ENCODE measurements at places on chromosomes 7 and 10.

GRCh38 chr7:39811161-39811614, 138.9 kb upstream of the CDK13 start:
- DNase-seq, result no peak

GRCh38 chr7:44757739-44758138, 9.1 kb downstream of the ZMIZ2 start:
- no peak for DNase-seq

GRCh38 chr10:90871279-90871765, 452 bp upstream of the RPP30 start:
- peak; percentile 35 for DNase-seq

DNA sequence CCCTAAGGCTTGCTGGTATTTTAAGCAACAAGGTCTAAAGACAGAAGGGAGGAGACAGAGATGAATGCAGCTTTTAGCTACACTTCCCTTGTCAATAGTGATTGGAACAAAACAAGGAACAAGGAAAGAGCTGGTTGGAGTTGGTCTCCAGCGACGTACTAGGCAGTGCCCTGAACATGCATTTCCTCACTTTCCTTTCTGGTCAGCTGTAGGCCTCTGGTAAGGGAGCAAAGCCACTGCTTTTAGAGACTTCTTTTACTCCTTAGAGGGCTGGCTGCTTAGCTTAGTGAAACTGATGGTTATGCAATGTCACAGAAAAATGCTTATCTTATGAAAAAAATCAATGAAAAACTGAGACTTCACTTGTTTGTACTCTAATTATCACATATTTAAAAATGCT, 75.5 kb upstream of the TRIL start:
- DNase-seq, result no peak

GRCh38 chr10:14727924-14728323, 46.8 kb downstream of the FAM107B start:
- no peak for DNase-seq

DNA sequence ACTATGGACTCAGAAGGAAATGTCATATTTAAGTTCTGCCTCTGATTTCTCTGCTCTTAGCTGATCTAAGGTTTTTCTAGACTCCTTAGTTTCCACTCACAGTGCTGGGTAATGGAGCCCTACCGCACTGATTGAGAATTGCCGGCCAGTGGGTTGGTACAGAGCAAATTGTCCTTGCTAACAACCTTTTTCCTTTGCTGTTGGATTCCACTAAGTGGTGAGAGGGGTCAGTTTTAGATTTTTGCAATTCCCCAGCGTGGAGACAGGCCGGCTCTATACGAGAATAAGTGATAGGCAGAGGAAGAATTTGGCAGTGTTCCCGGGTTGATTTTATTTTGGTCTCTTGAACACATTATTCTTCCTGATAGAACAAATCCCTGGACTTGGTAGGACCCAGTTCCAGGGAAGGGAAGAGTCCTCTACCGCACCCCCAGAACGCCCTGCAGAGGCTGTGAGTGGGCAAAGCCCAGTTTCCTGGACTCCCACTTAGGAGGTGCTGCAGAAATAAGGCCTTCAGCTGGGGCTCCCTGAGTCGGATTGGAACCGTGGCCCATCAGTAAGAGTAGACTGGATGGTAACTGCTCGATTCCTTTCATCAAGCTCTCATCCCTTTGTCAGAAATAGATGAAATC, 3.0 kb upstream of the NRP1 start:
- no peak for DNase-seq

GRCh38 chr7:73983437-73984164, 44.4 kb upstream of the ELN start:
- no peak for DNase-seq

DNA sequence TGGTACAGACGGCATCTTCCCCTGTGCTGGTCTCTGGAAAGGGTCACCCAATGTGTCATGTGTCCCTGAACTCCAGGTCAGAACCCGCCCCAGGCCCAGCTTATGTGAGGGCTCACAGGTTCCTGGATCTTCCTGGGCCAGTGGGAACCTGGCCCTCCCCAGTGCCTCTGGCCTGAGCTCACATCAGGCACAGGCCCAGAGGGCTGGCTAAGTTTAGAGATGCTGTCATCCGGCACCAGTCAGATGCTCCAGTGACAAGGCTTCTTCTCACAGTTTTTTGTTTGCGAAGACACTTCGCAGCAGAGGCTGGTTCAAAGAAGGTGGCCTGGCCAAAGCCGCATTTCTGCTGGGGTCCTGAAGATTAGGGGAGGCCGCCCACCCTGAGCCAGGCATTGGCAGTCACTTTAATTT, 11.8 kb downstream of the CAMK2B start:
- no peak for DNase-seq

DNA sequence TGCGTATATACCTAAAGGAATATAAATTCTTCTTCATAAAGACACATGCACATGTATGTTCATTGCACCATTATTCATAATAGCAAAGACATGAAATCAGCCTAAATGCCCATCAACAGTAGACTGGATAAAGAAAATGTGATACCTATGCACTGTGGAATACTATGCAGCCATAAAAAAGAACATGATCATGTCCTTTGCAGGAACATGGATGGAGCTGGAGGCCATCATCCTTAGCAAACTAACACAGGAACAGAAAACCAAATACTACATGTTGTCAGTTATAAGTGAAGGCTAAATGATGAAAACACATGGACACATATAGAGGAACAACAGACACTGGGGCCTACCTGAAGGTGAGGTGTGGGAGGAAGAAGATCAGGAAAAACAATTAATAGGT, 48.7 kb downstream of the GPR37 start:
- DNase-seq, result no peak

GRCh38 chr7:8134089-8134733, 127.8 kb downstream of the ICA1 start:
- DNase-seq, result peak; percentile 52

- no peak for DNase-seq
These were observed 199.0 kb downstream of the PTEN start for GRCh38 chr10:88062385-88062784.

DNA sequence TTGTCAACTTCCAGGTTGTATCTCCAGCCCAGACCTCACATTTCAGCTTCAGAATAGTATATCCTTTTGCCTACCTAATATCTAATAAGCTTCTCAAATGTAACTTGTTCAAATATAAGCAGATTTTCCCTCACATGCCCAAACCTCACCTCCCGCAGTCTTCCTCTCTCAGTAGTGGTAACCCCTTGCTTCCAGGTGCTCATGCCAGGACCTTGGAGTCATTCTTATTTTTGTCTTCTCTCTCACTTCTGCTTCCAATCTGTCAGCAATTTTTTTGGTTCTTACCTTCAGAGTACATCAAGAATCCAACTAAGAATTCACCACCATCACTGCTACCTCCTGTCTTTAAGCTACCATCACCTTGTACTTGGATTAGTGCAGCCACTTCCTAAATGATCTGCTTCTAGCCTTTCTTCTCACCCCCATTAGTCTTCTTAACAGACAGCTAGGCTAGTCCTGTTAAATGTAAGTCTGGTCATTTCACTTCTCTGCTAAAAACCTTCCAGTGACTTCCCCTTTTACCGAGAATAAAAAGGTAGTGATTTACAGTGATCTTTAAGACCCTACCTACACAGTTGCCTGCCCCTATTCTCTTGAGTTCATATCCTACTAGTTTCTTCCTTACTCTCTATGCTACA, 14.0 kb downstream of the ANKIB1 start:
- no peak for DNase-seq

DNA sequence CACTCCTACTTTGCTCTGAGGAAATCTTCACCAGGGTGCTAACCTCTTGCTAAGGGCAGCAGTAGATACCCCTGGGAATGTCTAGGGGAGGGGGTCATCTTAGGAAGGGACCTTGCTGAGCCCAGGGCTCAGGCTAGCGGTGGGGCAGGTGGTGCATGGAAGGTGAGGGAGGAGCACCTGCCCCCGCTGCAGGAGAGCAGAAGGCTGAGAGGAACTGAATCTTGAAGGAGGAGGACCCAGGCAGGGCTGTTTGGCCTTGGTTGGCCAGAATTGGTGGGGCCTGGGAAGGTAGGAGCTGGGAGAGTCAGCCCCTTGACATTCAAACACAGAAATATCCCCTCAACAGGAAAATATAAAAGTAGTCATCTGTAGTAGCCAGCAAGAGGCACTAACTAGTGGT, 7.0 kb downstream of the CALHM3 start:
- DNase-seq, result no peak

- DNase-seq, result no peak
These were observed 953.2 kb downstream of the SORCS3 start for GRCh38 chr10:105594296-105594695.

DNA sequence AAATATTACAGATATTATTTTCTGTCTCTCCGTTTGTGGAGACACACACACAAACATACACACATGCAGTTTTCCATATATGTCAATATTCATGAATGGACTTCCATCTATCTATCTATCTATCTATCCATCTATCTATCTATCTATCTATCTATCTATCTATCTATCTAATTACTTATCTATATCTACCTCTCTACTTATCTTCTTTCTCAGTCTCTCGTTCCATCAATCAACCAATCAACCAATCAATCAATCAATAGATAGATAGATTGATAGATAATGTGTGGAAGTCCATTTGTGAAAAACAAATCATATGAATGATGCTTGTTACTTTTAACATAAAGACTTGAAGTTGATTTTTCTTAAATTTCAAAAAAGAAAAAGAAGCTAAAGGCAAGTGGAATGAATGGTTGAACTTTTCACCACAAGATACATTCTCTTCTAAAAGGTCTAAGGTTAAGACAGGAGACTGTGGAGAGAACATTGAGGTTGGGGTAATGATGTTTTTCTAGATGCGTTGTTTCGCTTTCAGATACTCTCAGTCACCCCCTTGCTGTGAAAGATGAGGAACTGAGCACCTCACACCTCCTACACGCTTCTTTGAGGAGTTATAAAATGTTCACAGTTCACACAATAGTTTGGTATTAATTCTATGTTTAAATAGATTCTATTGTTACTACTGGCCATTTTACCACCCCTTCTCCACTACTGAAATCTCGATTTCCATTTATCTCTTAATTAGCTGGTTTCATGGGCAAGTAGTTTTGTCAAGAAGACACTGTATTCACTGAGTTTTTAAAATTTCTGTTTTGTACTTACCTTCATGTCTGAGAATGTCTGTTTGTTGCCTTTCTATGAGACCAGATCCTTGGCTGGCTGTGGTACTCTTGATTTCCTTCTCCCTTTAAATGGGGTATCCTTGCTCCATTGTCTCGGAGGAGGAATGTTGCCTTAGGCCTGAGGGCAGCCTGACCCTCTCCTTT, 114.1 kb downstream of the EMX2 start:
- DNase-seq, result no peak

- no peak for DNase-seq
These were observed 7.8 kb upstream of the CCNY start for GRCh38 chr10:35328404-35329037.

- DNase-seq, result no peak
These were observed 826.2 kb downstream of the KCNMA1 start for GRCh38 chr10:76811430-76811829.

DNA sequence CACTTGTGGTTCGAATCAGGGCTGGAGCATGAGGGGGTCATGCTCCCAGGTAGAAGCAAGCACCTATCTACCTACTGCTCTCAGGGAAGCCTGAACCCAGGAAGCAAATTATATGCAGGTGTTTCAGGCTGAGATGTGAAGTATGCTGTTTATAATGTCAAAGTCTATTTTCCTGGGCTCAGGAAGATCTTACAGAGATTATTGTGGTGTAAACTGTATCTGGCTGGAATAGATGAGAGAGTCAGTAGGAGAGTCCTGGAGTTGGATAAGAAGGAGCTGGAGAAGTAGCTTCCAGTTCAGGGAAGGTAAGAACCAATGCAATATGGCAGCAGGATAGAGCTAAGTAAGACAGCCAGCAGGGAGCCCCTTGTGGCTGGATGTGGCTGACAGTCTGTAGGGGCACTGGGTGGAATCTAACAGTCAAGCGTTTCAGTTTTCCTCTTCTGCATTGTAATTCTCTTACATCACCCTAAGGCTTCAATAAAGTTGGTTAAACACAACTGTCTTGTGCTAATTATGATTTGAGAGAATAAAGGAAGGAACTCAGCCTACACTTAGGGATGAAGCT, 105.9 kb upstream of the EEPD1 start:
- DNase-seq, result no peak
